ENCODE measurements at places on chromosomes 13 and 19.

GRCh38 chr19:2048104-2048958, 2.7 kb downstream of the MKNK2 start:
- no peak for DNase-seq

- no peak for DNase-seq
Measured at GRCh38 chr19:18300930-18301717, 19.7 kb upstream of the JUND start.

- DNase-seq: no peak
Measured at GRCh38 chr19:40803857-40804782, 5.1 kb downstream of the EGLN2 start.

GRCh38 chr13:44837250-44837649, 152.0 kb downstream of the NUFIP1 start:
- DNase-seq: no peak

GRCh38 chr13:105952233-105952972, 583.1 kb downstream of the EFNB2 start:
- DNase-seq: no peak

DNA sequence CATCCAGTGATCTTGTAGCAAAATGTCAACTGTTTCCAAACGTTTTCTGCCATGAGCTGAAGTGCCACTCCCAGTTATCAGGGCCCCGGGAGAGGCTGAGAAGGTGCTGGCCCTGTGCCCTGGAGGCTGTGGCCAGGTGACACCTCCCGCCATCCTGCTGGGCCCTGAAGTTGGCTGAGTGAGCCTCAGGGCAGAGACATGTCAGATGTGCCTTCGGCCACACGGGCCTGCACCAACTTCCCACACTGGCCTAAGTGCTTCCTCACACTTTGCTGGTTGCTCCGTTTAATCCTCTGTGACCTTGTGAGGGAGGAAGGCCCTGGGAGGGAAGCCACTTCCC, 4.8 kb downstream of the ADPRHL1 start:
- peak; percentile 36 for DNase-seq

DNA sequence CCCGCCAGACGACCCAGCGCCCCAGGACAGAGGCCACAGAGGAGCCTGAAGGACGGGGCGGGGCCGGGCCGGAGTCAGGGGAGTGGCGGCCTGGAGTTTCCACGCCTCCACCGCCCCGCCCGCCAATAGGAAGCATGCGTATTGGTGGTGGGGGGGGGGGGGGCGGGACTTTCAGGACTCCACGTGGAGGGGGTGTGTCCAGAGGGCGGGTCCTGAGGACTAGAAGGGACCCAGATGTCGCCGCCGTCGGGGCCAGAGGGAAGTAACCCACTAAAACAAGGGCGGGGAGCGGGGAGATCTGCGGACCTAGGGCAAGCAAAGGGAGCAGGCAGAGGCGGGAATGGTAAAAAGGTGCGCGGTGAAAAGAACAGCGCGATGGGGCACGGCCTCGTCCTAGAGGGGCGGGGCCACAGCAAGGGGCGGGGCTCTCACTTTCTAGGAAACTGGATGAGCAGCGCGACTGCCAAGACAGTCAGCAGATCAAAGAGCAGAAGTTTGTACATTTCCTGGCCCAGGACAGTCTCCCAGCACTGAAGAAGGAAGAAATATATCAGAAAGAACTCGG, 2.8 kb upstream of the LENG1 start:
- DNase-seq: no peak

- DNase-seq: no peak
Measured at GRCh38 chr13:48741377-48741776, 87.6 kb downstream of the CYSLTR2 start.

- DNase-seq: no peak
Measured at GRCh38 chr19:12784394-12784870, 6.9 kb upstream of the JUNB start.

- peak; percentile 94 for DNase-seq
Measured at GRCh38 chr19:38387550-38388348, at the start of gene GGN. GGN (minus strand) TSS chr19:38388034; CDS start chr19:38387261, 773 bp downstream.

GRCh38 chr13:27933580-27934328, 14.0 kb downstream of the PDX1 start:
- DNase-seq: no peak

DNA sequence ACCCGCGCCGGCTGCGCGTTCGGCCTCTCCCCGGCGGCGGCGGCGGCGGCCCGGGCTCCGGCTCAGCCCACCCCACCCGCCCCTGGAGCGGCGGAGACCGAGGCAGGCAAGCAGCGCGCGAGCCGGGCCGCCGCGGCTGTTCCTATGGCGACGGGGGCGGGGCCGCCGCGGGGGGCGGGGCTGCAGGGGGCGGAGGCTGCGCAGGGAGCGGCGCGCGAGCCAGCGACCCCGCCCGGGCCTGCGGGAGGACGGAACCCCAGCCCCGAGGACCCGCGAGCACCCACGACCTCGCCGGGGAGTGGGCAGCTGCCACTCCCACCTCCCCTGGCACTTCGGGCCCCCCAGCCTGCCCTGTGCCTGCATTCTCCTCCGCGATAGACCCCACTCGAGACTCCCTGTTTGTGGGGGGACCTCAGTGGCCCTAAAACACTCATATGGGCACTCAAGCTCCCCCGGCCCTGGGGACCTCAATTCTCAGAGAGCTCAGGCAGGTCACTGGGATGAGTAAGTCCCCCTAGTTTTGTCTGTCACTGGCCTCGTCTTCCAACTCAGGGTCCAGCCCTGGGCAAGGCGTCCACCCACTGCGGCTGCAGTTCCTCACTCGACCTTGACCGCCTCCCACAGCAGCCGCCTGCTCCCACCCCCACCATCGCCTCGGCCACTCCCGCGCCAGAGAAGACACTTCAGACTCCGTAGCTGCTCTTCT, at the start of gene CTXN1:
CTXN1 (minus strand) TSS at position 115 of the 706 bp plus-strand sequence. CDS start 597 bp downstream, outside the sequence.
- DNase-seq: peak; percentile 40

- DNase-seq: no peak
Measured at GRCh38 chr19:9861503-9861902, 26.4 kb downstream of the PIN1 start.

DNA sequence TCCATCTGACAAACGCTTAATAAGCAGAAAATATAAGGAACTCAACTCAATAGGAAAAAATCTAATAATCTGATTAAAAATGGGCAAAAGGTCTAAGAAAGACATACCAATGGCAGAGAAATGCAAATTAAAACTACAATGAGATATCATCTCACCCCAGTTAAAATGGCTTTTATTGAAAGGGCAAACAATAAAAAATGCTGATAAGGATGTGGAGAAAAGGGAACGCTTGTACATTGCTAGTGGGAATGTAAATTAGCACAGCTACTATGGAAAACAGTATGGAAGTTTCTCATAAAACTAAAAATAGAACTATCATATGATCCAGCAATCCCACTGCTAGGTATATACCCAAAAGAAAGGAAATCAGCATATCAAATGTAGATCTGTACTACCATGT, 508.8 kb upstream of the GPC6 start:
- no peak for DNase-seq

GRCh38 chr13:79722885-79723445, 242.0 kb downstream of the NDFIP2 start:
- DNase-seq: no peak

- no peak for DNase-seq
Measured at GRCh38 chr13:40676007-40676406, 9.6 kb upstream of the FOXO1 start.

- no peak for DNase-seq
Measured at GRCh38 chr13:38981096-38981495, 9.5 kb downstream of the STOML3 start.

GRCh38 chr13:39655041-39655568, 357 bp upstream of the COG6 start:
- peak; percentile 41 for DNase-seq

DNA sequence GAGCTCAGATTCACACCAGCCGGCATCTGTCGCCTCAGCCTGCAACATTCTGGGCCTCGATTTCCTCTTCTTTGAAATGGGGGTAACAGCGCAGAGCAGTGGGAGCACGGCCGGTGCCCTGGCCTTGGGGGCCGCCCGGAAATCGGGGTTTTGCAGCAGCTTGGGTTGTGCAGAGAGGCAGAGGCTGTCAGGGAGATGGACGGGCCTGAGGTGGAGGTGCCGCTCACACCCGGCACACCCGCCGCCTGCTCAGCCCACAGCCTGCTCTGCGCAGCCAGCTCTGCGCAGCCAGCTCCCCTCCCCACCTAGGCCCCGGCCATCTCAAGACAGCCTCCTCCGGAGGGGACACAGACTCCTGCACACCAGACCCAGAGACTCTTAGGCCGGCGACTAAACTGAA, 10.6 kb downstream of the KLF2 start:
- DNase-seq: no peak
